ENCODE measurements at places on chromosomes 11 and 22.

DNA sequence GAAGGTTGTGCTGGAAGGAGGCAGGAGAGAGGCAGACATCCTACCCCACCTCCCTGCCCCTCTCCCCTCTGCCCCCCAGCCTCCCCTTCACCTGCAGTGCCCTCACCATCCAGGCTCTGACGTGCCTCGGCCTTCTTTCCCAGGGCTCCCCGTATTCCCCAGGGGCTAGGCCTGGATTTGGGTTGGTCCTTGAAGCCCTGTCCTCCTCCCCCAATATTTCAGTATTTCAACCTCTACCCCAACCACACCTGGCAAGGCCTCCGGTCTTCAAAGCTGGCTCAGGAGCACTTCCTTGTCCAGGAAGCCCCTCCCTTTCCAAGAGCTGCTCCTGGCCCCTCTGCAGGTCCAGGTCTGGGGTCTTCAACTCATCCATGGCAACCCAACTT lies 8.6 kb upstream of the PDE2A start:
- DNase-seq = no peak

DNA sequence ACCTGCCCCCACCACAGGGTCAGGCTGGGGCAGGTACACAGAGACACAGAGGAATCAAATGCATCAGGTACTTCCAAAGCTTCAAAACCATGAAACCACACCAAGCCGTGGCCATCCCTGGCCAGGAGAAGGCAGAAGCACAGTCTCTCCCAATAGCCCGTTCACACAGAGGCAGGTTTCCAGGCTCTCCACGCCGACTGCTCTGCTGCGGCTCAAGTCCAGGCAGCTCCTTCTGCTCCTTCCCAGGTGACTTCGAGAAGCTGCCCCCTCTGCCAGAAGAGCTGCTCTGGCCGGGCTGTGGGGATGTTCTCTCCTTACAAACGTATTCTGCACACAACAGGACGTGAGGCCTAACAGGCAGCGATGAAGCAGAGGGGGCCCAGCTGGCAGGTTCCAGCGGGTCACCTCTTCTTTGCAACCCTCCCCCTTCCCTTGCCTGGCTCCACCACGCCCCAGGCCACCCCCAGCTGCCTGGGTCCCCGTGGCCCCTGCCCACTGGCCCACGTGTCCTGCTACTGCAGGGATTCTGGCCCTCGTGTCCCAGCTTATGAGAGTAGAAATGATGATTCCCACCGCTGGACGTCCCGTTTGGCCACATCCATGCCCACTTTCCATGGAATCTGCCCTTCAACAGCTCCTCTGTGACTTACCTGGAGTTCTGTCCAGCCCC lies 26.1 kb downstream of the BRD1 start:
- DNase-seq = no peak

DNA sequence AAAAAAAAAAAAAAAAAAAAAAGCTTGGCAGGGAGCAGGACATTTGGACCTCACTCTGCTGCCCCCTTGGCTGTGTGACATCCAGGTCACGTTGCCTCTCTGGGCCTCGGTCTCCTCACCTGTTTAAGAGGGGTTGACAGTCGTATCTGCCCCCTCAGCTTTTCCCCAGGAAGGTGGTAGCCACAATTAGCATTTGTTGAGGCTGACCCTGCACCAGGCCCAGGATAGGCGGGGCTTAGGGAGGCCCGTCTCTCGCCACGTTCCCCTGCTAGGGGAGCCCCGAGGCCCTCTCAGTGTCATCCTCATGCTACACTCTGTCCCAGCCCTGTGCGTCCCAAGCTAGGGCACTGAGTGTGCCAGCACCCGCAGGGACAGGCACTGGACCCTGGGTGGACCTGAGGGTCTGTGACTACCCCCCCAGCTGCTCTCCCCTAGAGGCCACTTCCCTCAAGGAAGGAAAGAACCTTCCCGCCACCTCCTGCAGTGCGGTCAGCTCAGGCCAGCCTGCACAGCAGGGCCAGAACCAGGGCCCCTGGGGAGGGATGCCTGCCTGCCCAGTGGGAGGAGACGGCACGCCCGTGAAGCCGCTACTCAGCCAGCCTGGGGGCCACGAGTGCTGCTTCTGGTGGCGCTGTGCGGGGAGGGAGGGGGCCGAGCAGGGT lies 38.5 kb upstream of the PPARA start:
- DNase-seq = no peak

DNA sequence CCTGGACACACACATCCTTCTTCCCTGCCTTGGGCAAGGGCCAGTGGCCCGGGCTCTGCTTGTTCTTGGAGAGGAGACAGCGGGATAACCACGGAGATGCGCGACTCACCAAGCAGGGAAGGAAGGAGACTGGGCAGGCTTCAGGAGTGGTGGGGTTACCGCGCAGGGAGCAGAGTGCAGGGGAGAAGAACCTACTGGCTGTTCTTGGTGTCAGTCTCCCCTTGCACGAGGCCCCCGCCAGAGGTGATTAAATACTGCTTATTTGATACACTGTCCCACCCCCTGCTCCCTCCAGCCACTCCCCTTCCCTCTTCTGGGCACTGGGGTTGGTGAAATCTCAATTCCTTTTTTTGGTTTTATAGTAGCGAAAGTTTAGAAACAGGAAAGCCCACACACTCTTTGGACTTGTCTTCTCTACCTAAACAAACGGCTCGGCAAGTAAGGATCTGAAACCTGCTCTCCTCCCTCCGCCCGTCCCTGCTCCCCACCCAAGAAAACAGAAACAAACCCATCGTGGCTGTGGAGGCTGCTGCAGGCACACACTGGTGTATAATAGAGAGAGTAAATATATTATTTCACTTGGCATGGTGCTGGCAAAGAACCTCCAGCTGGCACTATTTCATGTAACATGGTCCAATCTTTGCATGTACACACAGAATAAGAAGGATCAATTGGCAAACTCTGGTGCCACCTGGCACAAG lies 10.8 kb downstream of the LARGE2 start:
- no peak for DNase-seq

DNA sequence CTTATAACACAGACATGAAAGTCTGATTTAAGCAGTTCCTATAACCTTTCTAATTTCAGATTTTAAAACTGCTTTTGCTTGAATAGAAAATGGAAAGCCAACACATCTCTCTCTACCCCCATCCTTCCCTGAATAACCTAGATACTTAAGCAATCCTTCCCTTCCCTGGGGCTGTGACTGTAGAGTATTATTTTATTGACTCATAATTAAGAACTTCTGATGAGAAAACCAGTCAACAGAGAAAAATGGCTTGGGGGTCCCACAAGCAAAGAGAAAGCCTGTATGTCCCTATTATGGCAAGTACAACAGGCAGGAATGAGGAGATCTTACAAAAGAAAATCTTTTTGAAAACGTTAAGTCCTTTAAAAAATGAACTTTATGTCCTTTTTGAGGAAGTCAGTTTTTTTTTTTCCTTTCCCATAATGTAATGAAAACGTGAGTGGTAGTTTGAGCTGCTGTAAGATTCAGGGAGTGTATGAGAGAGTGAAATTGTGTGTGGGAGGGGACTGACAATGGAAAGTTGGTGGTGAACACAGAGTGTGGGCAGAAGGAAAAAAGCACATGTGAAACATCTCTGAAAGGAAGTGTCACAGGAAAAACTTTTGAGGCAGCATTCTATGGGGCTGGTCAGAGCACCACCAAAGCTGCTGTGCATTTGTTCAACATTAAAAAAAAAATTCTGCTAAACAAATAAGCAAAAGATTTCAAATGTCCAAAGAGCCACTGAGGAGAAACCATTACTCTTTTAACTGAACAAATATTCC lies 154.6 kb downstream of the MAML2 start:
- no peak for DNase-seq

- no peak for DNase-seq
Measured at GRCh38 chr11:61131998-61132555, 29.1 kb downstream of the VPS37C start.

GRCh38 chr11:253160-253885 lies 16.5 kb downstream of the PSMD13 start:
- DNase-seq = no peak

- DNase-seq = no peak
Measured at GRCh38 chr11:110909336-110909735, 197.1 kb upstream of the ARHGAP20 start.

GRCh38 chr22:35135165-35135564 lies 69.2 kb downstream of the ISX start:
- DNase-seq = no peak

DNA sequence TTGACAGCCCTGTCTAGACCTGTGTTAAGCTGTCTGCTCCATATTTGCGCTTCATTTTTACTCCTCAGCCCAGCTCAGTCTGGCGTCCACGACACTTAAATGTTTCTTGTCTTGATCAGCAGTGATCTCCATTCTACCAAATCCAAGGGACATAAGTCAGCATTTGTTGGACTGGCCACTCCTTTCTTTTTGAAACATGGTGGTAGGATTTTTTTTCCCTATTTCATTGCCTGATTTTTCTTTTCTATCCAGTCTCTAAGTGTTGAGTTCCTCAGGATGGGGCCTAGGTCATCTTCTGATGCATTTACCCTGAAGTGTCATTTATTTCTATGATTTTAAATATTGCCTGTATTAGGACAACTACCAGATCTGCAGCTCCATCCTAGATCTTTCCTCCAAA lies 873 bp downstream of the NCAPH2 start:
- no peak for DNase-seq

- no peak for DNase-seq
Measured at GRCh38 chr11:101429703-101430540, 153.9 kb downstream of the TRPC6 start.

DNA sequence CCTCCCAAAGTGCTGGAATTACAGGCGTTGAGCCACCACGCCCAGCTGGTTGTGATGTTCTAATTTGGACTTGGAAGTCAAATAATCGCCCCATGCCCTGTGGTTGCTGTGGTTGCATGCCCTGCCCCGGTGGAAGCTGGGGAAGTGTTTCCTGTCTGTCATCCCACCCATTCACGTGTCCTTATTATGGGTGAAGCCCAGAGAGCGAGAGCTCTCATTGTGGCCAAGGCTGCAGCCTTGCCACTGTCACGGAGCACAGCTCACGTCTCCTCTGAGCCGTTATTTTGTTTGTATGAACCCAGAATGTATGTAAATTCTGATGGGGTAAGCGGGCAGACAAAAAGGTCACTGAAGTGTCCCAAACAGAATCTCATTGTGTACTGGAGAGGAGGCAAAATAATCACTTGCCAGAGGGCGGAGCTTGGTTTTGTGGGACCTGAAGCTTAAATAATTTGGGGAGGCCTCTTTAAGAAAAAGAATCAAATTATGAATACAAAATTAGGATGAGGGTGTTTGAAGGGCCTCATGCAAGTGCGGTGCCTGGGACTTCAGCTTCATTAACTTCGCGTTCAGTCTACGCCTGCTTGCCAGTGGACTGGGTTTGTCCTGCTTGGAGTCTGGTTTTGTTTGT lies 25.8 kb upstream of the TREH start:
- no peak for DNase-seq

GRCh38 chr11:37613031-37613430 lies 1015.0 kb upstream of the RAG2 start:
- DNase-seq = no peak

GRCh38 chr11:117820071-117820470 lies 4.5 kb downstream of the FXYD2 start:
- no peak for DNase-seq

DNA sequence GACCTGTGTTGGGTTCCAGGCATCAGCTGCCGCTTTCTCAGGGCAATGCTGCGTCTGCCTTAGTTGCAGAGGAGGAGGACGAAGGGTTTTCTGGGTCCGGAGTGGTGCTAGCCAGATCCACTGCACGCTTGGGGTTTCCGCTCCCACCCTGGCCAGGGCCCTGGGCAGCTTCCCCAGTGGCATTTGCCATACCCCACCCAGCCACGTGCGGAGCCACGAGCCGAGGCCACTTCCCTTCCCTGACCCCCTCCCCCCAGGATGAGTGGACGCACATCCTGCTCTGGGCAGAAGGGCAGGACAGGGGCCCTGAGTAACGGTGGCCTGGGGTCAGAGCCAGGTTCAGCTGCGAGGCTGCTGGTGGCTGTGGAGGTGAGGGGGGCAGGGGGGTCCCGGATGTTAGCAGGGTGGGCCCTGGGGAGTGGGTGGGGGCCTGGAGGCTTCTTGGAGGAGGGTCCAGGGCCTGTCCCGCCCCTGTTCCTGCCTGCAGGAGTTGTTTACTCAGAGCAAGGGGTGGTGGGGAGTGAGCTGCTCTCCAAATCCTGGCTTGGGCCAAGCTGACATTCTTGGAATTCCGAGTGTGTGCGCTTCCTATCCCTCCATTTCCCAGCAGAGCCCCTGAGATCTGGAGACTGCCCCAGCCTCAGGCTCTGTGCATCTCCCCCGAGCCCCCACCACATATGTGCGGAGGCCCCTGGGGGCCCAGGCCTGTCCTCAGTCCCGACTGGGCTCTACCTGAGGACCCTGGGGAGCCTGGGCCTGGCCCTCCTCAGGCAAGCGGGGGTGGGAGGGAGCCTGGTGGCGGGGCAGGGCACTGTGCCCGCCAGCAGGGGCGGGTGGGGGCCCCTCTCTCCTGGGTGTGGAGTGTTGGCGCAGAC lies 1.4 kb downstream of the TSPAN4 start:
- DNase-seq = no peak

GRCh38 chr11:21278840-21279239 lies 609.5 kb downstream of the NELL1 start:
- DNase-seq = no peak

DNA sequence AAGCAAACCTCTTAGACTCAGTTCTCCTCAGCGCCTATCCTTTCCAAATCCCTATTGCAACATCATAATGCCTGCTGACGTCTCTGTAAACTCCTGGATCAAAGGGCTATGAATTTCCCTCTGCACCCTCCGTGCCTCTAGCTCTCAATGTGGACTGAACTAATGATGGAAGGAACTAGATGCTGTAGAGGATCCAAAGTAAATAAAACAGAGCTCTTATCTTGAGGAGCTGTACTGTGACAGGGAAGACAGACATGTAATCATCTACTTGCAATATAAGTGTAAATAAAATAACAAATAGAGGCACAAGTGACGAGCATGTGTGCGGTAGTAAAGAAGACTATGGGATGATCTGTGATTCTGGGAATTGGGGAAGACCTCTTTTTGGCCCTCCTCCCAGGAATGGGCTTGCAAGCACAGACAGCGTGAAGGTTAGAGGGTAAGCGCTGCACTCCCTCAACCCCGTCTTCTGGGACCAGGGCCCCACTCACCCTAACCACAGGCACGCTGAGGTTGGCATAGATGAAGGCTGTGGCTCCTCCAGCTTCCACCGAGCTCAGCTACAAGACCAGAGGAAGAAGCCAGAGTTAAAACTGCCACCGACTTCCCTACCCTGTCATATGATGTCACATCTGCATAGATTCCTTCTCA lies 42.2 kb downstream of the P4HA3 start:
- no peak for DNase-seq

DNA sequence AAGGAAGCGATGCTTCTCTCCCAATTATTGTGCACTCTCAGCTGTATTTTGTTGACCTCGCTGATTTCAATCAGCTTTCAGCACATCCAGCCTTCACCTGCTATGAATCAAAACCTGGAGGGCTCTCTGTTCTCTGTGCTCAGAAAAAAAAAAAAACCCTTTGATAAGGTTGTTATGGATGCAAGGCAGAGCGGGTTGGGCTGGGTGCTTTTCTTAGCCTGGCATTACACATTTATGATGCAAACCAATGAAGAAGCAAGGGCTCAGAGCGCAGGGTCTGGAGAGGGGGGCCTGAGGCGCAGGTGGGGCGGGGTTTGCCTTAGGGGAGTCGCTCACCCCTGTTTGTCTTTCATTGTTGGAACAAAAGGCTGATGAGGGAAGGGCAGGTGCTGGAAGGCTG lies 86.0 kb upstream of the CADM1 start:
- no peak for DNase-seq

- DNase-seq = no peak
Measured at GRCh38 chr11:123060277-123061000, 1.5 kb downstream of the HSPA8 start.

GRCh38 chr11:25298450-25298849 lies 801.6 kb downstream of the LUZP2 start:
- no peak for DNase-seq

Measured in KG1 (cell line).